ENCODE measurements at places on chromosomes 2 and 18.

- no peak for DNase-seq
Measured at GRCh38 chr2:22907330-22907729, 477.6 kb upstream of the KLHL29 start.

DNA sequence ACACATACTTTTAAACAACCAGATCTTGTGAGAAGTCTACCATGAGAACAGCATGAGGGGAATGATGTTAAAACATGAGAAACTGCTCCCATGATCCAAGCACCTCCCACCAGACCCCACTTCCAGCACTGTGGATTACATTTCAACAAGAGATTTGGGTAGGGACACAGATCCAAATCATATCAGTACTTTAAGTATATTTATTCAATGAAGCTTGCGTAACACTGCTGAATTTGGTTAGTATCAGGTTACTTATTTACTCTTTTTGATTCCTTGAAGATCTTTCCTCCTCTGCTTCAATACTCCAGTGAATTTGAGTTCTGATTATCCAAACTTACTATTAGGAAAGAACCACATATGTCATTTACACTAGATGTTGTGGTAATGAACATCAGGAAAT lies 418.6 kb downstream of the PIK3C3 start:
- no peak for DNase-seq

DNA sequence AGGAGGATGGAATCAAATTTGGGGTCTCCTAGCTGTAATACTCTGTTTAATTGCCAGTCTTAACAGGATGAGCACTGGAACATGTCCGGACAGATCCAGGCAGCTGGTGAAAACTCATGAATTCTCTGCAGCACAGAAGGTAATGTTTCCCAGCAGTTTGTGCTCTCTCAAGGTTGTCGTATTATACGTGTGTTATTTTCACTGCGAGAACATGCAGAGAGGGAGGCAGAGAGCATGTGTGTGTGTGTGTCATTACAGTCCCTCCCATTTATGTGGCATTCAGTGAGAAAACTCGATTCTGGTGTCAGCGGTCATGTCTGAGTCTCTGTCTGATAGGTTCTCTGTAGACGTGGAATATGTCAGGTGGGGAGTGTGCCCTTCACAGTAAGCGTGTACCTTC lies 150.2 kb upstream of the POU3F3 start:
- DNase-seq = no peak

DNA sequence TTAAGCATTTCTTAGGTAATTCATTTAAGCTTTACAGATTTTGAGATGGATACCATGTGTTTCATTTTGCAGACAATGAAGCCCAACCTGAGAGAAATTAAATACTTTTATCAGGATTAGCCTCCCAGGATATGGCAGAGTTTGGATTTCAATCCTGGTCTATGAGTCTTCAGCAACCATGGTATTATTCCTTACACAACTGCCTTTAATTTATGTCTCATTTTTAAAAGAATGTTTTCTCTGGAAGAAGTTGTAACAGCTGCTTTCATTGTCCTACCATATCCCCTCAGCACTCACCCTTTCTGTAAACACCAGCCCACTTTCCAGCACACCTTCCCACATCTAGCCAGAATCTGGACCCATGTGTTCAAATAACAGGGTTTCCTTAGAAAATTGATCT lies 863.7 kb upstream of the VRK2 start:
- DNase-seq = no peak

DNA sequence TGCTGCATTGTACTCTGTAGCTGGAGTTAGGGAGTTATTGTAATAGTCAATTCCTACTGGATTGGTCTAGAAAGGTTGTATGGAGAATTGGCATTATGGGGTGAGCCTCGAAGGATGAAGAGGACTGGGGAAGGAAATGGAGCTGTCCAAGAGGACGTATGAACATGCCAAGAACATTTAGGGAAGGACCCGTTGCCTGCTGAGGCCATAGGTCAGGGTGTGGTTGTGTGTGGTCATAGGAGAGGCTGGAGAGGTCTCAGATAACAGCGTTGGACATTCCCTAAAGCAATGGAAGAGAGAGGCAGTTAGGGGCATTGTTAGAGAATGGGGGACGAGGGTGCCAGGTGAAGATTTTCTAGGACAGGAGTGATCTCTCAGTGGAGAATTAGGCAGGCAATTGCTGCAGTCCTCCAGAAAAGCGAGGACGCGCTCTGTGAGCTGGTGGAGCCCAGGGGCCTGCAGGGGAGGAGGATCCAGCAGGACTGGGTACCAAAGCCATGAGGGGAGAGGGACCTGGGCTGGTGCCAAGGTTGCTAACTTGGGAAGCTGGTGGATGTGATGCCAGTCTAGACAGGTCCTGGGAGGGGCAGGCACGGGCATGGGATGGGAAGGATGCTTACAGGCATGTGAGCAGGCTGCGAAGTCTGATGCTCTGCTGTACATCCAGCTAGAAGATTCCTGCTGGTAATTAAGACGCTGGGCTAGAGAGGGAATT lies 9.4 kb upstream of the PSD4 start:
- DNase-seq = no peak

DNA sequence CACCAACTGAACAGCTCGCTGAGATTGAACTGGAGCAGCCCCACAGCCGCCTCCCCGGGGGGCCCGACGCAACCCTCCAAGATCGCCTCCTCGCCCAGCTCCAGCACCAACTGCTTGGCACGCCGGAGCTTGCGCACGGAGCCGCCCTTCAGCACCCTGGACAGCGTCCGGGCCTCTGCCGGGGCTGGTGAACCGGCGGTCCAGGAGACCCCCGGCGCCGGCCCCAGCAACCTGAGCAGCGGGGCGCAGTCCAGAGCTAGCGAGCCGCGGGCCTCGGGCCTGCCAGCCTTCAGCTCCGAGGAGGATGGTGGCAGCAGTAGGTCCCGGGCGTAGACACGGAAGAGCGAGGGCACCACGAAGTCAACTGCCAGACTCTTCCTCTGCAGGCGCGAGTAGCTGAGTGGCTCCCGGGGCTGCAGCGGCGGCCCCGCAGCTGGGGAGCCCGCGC lies 1.2 kb downstream of the ALK start:
- peak; percentile 27 for DNase-seq

DNA sequence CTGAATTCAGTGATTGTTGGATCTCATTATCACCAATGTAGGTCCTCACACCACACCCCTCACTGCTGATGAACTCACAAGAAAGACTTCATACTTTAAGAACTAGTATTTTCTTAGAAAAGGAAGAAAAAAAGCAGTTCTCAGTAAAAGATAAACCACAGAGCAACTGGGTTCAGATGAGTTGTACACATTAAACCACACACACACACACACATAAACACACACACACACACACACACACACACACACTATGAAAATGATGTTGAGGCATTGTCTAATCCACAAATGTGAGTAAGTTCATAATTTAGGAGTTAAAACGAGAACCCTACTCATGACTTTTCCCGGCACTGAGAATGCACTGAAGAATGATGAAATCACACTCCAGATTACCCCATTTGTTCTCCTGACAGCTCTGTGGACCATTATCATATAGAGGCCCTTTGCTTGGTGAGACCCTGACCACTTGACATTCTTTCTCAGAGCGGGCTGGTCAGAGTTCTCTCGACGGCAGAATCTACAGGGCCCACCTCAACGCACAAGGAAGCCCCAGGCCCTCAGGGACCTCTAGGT lies 106.2 kb downstream of the BCL2 start:
- DNase-seq = no peak

- no peak for DNase-seq
Measured at GRCh38 chr2:98404556-98405250, 40.0 kb upstream of the INPP4A start.

GRCh38 chr2:208311321-208311720 lies 45.3 kb downstream of the PIKFYVE start:
- DNase-seq = no peak

GRCh38 chr2:2182551-2183071 lies 148.5 kb downstream of the MYT1L start:
- DNase-seq = no peak

DNA sequence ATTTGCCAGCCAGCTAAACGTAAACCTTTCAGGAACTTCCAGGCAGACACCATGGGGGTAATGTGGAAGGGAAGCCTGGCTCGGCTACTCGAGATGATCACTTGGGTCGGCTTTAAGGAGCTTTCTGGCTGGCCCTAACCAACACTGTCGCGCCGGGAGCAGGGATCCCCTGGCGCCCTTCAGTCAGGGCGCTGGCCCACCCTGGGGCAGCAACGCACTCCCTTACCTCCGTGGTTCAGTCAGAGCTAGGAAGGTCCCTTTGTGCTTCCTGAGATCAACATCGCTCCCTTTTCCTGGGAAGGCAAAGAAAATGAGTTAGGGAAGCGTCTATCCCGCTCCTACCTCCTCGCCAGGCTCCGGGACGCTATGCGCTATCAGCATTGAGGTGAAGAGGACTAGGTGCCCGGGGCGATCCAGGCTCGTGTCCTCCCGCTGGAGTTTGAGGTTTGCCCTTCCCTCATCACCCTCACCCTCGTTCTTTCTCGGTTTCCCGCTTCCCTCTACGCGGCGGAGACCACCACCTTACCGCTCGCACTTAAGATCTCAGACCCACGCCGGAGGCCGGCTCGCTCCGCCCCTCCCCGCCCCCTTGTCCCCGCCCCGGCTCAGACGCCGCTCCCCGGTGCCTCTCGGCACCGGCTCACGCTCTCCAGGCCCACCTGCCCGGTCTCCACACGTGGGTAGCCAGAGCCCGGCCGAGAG lies 449 bp upstream of the ATRAID start:
- peak; percentile 43 for DNase-seq

DNA sequence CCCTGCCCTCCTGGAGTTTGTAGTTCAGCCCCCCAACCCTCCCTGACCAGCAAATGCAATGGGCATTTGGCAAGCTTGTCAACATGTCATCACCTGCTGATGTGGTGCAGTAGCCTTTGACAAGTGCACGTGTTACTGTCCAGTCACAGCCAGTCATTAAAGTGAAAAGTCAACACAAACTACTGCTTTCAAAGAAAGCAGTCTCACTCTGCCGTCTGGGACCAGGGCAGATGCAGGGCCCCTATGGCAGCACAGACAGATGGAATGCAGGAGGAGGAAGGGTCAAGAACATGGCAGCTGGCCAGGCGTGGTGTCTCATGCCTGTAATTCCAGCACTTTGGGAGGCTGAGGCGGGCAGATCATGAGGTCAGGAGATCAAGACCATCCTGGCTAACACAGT lies 222.4 kb upstream of the OSR1 start:
- DNase-seq = no peak

- no peak for DNase-seq
Measured at GRCh38 chr18:74825460-74825859, 227.8 kb downstream of the ZNF407 start.

GRCh38 chr2:69299772-69300516 lies 87.1 kb downstream of the GFPT1 start:
- no peak for DNase-seq

GRCh38 chr2:162734287-162734686 lies 104.3 kb downstream of the KCNH7 start:
- DNase-seq = no peak

GRCh38 chr2:132662732-132663131 lies 7.3 kb downstream of the LYPD1 start:
- DNase-seq = no peak

- DNase-seq = no peak
Measured at GRCh38 chr18:59208602-59209125, 11.3 kb upstream of the GRP start.

GRCh38 chr2:30447149-30448045 lies at the start of gene LCLAT1:
TSS of gene LCLAT1 (plus strand) at chr2:30447246. CDS start at chr2:30525591, 78,345 bp downstream.
- DNase-seq = peak; percentile 87

GRCh38 chr18:61612517-61612916 lies 279.3 kb downstream of the CDH20 start:
- no peak for DNase-seq
